Foreskin melanocyte (primary cell): ENCODE measurements at places on chromosomes 7 and 10.

DNA sequence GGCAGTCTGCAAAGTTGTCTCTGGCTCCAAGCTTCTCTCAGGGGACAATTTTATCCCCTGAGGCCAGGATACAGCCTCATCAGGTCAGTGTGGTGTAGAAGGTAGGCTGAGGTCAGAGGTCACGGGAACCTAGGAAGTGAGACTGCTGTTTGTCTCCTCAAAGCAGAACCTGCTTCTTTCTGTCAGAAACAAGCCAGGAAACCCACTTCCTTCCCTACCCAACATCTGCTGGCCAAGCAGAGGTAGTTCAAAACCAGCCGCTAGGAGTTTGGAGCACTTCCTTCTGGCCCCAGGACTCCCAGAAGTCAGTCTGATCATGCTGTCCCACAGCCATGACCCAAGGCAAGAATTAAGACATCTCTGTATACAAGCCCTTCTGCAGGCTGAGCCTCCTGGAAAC is 12.2 kb downstream of the CLRN3 start:
- DNase-seq, result no peak

GRCh38 chr10:75755528-75755927 is 324.1 kb downstream of the LRMDA start:
- DNase-seq, result no peak

GRCh38 chr7:101535351-101535751 is 93.7 kb downstream of the MYL10 start:
- no peak for DNase-seq

DNA sequence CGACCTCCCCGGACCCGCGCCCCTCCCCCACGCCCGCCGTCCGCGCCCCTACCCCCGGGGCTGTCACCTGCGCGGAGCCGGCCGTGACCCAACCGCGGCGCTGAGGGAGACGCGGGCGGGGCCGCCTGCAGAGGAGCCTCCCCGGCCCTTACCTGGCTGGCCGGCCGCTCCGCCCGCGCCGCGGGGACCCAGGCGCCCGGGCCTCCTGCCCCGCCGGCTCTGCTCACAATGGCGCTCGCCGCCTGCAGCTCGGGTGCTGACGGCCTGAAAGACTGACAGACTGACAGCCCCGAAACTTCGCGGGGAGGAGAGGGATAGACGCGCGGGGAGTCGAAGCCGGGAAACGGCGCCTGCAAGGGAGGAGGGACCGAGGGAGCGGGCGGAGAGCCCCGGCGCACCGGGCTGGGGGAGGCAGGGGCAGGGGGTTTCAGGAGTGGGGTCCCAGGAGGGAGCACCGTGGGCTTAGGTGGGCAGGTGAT is 393 bp downstream of the ZNF467 start:
- no peak for DNase-seq

DNA sequence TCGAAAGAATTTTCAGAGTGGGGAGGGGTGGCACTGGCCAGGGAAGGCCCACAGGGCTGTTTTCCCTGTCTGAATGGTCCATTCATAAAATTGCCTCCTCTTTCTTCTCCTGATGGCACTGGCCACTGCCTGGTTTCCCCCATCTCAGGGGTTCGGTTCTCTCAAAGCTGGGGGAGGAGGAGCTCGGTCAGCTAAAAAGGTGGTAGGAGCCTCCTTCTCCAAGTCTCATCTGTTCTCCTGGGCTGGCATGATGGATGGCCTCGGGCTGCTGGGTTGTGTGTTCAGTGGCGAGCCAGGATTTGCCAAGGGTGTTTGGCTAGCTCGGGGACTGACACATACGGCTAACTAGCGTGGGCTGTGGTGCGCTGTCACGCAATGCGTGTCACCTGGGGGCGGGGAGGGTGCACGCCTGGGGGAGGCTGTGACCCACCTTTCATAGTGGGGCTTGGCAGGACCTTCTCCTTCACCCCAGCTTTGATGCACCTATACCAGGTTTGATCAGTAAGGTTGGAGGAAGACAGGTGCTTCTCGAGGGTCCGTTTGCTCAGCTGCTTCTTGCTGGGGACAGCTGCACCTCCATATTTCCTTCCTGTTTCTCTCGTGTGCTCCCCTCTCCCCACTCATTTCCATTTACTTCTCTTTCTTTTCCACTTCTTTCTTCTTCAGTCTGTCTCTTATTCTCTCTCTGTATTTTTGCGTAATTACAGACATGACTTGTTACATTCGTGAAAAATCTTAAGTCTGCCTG is 36.3 kb downstream of the RBM20 start:
- no peak for DNase-seq

DNA sequence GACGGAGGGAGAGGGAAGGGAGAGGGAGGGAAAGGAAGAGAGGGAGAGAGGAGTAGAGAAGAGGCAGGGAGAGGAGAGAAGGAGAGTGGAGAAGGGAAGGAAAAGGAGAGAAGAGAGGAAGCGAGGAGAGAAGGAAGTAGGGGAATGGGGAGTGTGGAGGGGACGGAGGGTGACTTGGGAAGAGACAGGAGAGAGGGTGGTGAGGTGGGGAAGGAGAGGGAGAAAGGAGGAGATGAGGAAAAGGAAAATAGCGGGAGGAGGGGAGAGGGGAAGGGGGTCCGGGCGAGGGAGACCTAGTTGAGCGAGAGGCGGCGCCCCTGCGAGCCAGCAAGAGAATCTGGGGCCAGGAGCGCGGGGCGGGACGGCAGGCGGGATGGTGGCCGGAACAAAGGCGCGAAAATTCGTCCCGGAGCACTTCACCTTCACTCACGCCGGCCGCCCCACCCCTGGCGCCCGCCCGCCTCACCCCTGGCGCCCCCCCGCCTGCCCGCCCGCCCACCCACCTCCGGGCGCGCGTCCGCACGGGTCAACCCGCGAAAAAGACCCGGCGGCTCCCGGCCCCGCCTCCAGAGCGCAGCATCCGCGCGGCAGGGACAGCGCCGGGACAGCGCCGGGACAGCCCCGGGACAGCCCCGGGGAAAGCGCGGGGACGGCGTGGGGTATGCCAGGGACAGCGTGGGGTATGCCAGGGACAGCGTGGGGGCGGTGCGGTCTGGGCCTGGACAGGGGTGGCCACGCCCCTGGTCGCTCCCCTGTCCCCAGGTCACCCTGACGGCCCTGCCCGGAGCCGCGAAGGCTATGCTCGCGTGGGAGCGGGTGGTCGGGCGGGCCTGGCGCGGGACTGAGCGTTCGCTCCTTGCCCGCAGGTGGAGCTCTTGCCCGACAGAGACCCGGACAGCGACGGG is 4.2 kb downstream of the VSTM2A start:
- DNase-seq, result no peak

GRCh38 chr10:77392236-77392721 is 245.3 kb downstream of the KCNMA1 start:
- DNase-seq, result peak; percentile 30

- no peak for DNase-seq
These were observed 21.9 kb downstream of the DPY19L1 start for GRCh38 chr7:35015346-35015859.

GRCh38 chr10:103153302-103154197 is 39.5 kb downstream of the NT5C2 start:
- peak; percentile 51 for DNase-seq

GRCh38 chr10:80523773-80524172 is 13.9 kb upstream of the SH2D4B start:
- DNase-seq, result no peak

DNA sequence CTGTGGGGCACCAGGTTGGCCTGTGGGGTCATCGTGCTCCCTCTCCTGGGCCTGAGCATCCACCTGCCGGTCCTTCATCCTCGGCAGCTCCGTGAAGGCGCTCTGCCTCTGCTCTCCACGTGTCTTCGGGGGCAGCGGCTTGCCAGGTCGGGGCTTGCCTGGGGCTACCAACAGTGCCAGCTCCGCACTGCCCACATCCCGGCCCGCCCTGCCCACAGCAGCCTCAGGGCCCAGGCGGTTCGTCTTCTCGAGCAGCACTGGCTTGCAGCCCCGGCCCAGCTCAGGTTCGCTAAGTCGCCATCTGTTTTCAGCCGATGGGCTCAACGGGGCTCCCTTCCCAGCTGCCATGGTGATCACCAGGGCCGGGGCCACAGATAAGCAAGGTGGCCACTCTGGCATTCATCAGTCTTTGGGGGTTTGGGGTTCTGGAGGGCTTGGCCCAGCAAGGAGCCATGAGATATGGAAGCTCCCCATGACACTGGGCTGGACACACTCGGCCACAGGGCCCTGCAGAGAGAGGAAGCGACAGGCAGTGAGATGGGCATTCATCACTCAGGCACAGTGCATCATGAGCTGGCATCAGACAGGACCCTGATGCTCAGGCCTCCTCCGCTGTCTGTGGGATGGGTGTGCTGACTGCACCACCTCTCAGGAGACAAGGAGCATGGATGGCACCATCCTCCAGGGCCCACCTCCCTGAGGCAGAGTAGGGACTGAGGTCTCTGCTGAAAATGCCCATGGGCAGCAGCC is 15.5 kb downstream of the ZNF488 start:
- no peak for DNase-seq

DNA sequence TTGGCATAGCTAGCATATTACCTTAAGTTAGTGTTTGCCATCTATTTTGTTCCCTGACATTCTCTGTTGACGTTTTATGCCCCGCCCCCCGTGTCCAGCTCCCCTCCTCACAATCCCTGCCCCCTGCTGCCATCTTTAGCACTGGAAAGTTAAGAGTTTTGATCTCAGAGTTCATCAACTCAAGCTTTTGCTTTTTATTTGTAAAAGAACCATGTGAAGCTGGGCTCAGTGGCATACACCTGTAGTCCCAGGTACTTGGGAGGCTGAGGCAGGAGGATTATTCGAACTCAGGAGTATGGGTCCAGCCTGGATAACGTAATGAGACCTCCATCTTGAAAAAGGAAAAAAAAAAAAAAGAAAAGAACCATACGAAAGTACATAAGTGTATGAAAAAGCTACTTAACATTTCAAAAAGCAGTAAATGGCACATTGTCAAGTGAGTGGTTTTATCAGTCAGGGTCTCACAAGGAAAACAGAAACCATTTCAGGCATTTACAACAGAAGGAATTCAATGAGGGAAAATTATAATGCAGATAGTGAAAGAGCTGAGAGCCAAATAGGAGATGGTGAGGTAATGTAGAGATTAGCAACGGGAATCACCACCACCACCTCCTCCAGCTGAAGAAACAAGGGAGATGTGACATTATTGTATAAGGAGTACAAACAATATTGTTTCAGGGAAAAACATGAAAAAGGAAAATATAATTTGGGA is 64.9 kb downstream of the MCU start:
- no peak for DNase-seq

GRCh38 chr7:78284945-78285344 is 486.4 kb downstream of the PHTF2 start:
- no peak for DNase-seq

- no peak for DNase-seq
These were observed 404.7 kb upstream of the PODXL start for GRCh38 chr7:131961054-131961680.

GRCh38 chr10:69527961-69528360 is 45.3 kb downstream of the NEUROG3 start:
- DNase-seq, result no peak

DNA sequence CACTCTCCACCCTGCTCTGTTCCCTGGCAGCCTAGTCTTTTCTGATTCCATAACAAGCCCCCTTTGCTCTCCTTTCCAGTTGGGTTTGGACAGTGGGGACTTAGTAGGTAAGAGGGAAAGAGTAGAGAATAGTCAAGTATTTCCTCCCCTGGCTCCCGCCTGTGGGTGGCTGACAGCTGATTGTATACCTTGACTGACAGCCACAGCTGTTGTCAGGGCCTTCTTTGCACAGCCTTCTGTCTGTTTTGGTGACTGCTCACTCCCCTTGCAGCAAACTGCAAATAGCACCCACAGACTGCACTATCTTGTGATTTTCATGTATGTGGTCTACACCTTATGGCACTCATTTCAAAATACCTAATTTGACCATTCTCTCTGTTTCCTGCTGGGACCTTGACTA is 486.3 kb downstream of the ACTR3B start:
- no peak for DNase-seq

GRCh38 chr7:25861601-25862260 is 290.3 kb upstream of the NFE2L3 start:
- no peak for DNase-seq

DNA sequence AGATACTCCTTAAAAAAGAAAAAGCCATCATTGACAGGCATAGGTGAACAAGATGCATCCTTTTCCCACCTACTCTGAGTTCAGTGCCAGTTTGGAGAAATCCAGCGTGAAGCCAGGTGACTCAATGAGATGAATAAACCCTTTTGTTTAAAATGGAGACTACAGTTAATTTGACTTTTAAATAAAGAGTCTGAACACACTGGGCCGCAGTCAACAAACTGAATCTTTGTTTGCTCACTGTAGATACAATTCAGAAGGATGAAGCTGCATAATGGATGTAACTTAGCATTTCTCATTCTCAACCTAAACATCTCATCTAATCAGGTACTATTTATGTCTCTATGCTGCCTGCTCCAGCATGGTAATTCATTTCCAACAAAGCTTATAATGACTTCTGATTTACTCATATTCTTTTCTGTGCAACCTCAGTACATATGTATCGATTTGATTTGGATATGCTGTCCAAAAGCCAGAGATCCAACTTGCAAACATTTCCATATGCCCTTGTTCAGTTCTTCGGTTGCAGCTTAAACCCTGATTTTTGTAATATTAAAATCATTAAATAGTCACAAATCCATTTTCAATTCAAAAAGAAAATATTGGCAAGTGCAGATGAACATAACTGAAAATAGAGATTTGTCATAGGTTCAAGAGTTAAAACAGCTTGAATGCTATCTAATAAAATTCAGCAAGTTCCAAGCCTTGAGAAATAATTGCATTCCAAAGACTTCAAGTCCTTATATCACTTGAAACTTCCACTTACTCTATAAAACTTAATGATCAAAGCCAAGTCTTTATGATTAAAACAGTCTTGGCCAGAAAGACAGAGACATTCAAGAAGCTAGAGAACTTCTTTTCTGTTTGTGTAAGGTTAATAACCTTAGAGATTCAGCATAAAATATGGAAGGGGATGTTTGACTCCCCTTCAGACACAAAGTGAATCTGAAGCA is 67.8 kb downstream of the CPVL start:
- no peak for DNase-seq

GRCh38 chr10:121926157-121926556 is 1.7 kb downstream of the ATE1 start:
- no peak for DNase-seq

DNA sequence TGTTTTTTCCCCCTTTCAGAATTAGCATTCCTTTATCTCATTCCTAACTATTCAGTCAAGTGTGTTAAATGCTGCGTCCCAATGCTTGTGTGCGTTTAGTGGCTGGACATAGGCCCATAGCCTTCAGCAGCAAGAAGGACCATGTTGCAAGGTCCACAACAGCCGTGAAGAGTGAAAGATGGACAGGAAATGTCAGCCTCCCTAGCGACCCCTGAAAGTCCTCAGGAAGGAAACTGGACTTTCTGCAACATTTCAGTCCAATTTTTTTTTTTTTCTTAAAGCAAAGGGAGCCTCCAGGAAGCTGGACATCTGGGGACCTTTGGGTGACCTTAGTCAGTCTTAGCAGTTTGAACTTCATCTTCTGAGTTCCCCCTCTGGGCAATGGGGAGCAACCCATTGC is 550.7 kb upstream of the MGMT start:
- no peak for DNase-seq

DNA sequence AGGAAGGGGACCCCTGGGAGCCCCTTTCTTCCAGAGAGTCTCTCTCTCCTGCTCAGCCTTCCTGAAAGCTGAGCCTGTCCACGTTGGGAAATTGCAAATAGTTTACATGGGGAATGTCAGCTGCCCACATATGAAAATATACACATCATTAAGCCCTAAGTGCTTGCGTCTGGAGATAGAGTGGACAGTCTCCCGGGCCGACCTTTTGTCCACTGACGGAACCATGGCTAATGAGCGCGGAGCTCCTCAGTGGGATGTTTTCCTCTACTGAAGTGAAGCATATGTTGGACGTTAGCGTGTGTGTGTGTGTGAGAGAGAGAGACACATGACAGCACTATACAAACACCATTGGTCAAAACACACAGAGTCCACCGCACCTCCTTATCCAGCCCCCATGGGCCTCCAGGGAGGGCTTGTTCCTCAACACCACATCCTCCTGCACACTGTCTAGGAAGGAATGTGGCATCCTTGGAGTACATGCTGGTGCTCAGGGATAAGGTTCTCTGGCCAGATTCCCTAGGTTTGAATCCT is 128.4 kb downstream of the RGS10 start:
- DNase-seq, result peak; percentile 11
